Activated naive CD4-positive, alpha-beta T cell treated with anti-CD3 and anti-CD28 coated beads, Interleukin-2, amount 10 ng/mL, durations not matched to agents 7 days and 5 days (primary cell): ENCODE measurements at places on chromosomes 13 and 19.

DNA sequence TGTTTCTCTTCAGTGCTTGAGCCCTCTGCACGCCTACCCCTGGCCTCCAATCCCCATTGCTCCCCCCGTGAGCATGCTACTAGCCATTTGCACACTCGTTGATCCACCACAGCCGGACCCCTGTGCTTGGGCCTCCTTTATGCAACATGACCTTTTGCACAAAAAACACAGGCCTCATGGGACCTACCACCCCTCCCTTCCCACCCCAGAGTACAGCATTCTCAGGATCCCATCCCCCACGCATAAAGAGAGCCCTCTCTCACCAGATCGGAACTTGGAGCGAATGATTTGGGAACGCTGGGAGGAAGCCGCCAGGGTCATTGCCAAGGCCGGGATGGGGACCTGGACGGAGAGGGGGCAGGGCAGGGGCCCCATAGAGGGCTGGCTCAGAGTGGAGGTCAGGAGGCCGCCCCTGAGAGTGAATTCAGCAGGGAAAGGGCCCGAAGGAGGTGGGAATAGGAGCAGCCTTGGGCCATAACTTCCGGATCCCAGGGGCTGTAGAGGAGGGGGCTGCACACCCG is 754 bp downstream of the MAMSTR start:
- no peak for DNase-seq

DNA sequence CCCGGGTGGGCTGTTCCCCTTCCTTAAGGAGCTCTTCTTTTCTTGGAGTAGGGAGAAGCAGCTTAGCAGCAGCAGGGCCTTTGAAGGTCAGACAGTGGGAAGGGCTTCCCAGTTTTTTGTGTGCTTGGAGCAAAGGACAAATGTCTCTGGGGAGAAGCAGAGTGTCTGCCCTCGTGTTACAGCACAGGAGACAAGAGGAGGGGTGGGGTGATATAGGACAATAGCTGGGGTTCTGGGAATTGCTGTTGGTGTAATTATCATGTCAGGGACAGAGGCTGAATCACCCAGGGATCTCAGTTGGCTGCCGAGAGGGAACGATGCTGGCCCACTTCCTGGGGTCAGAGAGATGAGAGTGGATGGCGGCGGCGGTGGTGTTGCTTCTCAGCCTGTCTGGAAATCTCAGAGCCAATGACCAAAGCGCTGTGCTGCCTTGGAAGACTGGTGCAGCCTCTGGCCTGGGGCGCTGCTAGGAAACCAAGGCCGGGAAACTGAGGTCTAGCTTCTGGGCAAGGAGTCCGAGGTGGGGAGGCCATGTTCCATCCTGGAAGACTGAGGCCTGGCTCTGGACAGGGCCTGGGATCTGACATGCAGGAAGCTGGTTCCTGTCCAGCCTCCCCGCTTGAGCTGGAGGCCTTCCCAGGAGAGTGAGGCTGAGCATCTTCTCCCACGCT is 1.2 kb downstream of the INAFM1 start:
- no peak for DNase-seq

GRCh38 chr13:42305503-42305902 is 33.6 kb downstream of the AKAP11 start:
- DNase-seq = no peak

- DNase-seq = peak; percentile 50
These were observed 721 bp downstream of the TNFSF11 start for GRCh38 chr13:42574435-42575311.

GRCh38 chr19:56270676-56271075 is 1.9 kb upstream of the EDDM13 start:
- no peak for DNase-seq

DNA sequence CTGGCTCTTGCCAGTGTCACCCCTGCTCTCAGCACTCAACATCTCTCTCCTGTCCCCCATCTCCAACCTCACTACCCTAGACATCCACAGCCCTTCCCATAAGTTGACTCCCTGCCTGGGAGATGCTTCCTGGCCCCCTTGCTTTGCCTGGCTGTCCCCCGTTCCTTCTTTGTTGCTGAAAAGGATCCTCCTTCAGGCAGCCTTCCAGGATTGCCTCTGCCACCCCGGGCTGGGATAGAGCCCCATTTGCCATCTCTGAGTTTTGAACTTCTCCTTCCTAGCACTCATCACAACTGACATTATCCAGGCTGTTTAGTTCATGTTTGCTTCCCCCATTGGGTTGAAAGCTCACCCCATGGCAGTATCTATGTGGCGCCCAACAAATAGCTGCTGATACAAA is 20.0 kb downstream of the CPAMD8 start:
- no peak for DNase-seq

GRCh38 chr19:19946226-19946625 is 45.5 kb downstream of the ZNF93 start:
- no peak for DNase-seq

- DNase-seq = no peak
These were observed 80.5 kb downstream of the GADD45B start for GRCh38 chr19:2556221-2557092.

- no peak for DNase-seq
These were observed 76.0 kb downstream of the CAB39L start for GRCh38 chr13:49367640-49368422.

DNA sequence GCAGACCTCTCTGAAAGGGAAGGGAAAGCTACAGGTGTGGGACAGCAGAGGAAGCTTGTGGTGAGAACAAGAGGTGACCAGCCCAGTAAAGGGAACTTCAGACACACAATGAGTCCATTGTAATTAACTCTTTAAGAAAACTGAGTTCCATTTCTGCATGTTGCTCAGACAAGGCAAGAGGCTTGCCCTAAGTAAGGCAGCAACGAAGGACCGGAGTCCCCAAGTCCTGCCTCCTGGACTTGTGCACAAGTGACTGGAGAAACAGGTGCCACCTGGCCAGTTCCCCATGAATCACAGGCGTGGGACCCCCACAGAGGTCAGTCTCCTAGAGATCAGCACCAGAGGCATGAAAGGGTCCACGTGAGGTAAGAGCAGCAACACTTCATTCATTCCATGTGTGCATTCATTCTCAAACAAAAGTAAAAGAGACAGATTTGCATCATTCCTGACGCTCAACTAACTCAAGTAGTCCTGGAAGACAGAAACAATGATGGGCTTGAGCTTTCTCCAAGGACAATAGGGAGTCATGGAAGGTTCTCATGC is 14.7 kb upstream of the SIGLEC6 start:
- no peak for DNase-seq

DNA sequence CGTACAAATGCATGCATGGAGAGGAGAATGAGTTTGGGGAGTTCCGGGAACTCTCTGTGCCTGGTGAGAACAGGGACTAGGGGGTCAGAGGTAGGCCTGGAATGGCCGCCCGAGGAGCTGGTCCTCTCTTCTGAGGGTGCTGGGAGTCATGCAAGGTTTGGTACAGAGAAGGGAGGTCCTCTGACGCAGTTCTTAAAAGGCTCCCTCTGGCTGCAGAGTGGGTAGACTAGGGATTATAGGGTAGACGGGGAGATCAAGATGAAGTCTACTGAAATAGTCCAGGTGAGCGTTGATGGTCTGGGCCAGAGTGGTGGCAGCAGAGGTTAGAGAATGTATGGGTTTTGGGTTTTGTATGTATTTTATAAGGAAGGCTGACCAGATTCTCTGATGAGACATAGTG is 796 bp downstream of the ZNF304 start:
- DNase-seq = no peak

- DNase-seq = no peak
These were observed 921.6 kb upstream of the PCDH20 start for GRCh38 chr13:62337109-62337880.

GRCh38 chr13:110524541-110525257 is 36.8 kb downstream of the RAB20 start:
- peak; percentile 55 for DNase-seq

- DNase-seq = no peak
These were observed 10.4 kb upstream of the LYPD5 start for GRCh38 chr19:43812688-43813087.

- DNase-seq = no peak
These were observed 9.1 kb upstream of the ERVK3-1 start for GRCh38 chr19:58296104-58296503.

DNA sequence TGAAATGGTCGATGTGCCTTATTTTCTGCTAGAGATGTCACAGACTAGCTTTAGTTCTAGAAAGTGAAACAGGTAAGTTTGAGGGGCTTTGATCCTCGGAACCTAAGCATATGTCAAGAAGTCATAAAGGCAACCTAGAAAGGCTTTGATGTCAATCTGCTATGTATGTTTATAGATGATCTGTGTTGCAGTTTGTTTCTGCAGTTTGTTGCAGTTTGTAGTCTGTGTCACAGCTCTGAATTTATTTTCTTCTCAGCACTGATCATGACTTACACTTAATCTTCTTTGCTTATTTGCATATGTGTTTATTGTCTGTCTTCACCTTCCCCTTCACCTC is 5.9 kb downstream of the LSM14A start:
- no peak for DNase-seq

DNA sequence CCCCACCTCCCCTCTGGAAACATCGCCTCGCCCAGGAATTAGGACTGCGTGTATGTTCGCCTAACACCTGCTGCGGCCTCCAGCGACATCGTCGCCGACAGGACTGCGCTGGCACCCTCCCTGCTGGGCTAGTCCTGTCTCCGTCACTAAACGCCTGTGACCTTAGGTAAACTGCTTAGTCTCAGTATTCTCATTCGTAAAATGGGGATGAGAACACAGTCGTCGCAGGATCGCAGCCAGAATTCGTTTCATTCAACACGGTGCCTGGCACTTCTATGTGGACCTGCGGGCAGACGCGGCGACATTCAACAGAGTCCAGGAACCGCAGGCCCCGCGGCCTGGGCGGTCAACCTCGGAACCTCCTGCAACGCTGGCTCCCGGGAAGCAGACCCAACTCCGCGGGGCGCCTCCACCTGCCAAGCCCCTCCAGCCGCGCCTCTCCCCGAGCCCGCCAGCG is 485 bp downstream of the CRYL1 start:
- peak; percentile 40 for DNase-seq

GRCh38 chr13:34421347-34421719 is 520.7 kb upstream of the NBEA start:
- no peak for DNase-seq

GRCh38 chr13:41463838-41464602 is 6.7 kb downstream of the RGCC start:
- peak; percentile 70 for DNase-seq

DNA sequence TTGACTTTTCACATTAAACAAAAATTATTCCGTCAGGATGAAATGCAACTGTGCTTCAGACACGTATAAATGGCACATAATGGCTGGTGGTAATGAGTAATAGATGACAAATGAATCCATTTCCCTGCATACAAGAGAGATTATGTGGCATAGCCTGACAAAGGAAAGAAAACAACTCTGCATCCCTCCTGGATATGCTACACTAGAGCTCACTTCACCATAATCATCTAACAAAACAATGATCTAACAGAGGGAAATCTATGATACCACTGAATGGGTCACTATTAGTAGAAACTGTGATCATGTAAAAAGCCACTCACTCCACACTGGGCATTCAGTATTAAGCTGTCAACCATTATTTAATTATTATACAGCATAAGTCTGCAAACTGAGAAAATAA is 1498.4 kb downstream of the EFNB2 start:
- no peak for DNase-seq

DNA sequence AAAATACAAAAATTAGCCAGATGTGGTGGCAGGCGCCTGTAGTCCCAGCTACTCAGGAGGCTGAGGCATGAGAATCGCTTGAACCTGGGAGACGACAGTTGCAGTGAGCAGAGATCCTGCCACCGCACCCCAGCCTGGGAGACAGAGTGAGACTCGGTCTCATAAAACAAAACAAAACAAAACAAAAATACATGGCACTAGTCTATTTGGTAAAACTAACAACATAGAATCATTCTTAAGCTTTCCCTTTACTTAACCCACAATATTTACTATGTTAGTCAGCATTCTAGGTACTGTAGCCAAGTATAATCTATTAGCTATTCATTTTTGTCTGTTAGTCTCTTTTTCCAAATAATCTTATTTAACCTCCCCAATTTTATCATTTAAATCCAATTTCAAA is 1482.8 kb downstream of the SLITRK5 start:
- DNase-seq = no peak

- DNase-seq = peak; percentile 78
These were observed 3.7 kb upstream of the SPIB start for GRCh38 chr19:50414864-50415660.

DNA sequence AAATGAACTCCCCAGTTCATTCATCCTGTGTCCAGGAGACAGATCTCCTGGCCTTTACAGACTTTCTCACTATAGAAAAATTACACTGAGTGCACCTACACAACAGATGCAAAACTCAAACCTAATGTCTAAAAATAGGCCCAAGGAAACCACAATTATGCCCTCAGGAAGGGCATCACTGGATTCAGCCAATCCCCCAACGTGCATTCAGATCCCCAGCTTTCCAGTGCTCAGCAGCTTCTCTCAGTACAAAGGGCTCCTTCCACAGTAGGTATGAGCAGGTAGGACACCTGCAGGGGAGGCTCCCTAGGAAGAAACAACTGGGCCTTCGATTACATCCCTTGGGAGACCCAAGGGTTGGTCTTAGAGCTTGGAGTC is 2.1 kb downstream of the ZNF709 start:
- DNase-seq = no peak

- DNase-seq = no peak
These were observed 321.5 kb upstream of the MAB21L1 start for GRCh38 chr13:35797991-35798390.

DNA sequence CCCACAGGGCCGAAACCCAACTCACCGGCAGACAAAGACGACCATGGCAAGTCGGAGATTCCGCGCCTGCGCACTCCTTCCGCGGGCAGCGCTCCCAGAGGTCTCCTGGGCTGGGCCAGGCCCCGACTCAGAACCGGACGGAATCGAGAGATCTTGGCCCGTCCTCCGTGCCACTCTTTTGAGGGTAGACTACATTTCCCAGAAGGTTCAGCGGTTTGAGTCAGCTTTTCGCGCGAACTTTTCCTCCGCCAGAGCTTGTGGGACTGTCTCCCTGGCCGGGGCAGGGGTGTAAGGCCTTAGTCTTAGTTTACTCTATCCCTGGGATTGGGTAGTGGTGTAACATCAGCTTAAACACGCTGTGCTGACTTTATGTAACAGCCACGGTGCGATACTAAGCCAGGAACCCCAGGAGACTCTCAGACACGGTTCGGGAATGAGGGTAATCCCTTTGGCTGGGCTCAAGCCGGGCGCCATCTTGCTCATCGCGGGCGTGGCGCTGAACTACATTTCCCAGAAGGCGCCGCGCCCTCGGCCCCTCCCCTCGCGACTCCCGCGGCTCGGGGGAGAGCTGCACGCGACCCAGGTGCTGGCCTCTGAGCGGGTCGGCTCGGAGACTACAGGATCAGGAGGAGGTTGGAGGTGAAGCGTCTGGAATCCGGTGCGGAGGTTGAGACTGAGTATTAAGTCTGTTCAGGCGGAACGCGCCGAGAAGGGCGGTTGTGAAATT is at the start of gene ZNF260:
Gene ZNF260 (minus strand): TSS at position 78 of the 727 bp plus-strand sequence. CDS start 13,033 bp downstream, outside the sequence.
- peak; percentile 94 for DNase-seq
